ENCODE measurements at places on chromosomes 12 and 14.

- DNase-seq, result no peak
Observed at GRCh38 chr12:117580718-117581062, 219.3 kb upstream of the NOS1 start.

- peak; percentile 23 for DNase-seq
Observed at GRCh38 chr12:91111366-91112325, at the start of gene LUM. Gene LUM, minus strand, starts transcription at chr12:91111494. Its CDS starts 2,515 bp downstream, at chr12:91108979.

DNA sequence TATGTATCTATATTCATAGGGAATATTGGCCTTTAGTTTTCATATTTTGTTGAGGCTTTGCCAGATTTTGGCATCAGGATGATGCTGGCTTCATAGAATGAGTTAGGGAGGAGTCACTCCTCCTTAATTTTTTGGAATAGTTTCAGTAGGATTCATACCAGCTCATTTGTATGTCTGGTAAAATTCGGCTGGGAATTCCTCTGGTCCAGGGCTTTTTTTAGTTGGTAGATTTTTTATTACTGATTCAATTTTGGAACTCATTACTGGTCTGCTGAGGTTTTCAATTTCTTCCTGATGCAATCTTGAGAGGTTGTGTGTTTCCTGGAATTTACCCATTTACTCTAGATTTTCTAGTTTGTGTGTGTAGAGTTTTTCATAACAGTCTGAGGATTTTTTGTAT, 175.2 kb downstream of the EPS8 start:
- DNase-seq, result no peak

GRCh38 chr12:15538881-15539280, 216.6 kb downstream of the PTPRO start:
- no peak for DNase-seq

DNA sequence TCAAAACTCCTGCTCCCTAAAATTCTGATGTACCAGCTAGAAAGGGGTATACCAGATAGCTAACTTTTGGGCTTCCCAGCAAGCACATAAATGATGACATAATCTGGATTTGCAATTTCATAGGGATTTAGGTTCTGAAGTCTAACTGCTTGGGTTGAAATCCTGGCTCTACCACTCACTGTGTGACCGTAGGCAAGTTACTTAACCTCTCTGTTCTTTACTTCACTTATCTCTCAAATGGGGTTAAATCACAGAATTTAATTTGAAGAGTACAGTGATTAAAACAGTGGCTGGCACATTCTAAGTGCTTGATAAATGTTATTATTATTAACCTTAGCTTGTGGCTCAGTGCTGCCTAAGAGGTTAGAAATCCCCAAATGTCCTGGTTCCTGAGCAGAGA, 49.1 kb upstream of the NUAK1 start:
- DNase-seq, result no peak

DNA sequence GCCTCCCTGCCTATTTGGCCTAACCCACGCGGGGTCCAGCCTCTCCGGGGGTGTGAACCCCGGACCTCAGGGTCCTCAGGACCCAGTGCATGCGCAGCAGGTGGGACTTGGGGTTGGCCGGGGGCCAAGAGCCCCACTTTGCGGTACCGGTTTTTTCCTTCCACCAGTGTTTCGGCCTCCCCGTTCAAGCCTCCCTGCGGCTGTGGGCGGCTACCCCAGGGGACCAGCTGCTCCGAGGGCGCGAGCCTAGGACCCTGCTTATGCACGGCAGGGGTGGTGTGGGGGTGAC, 327.3 kb downstream of the ALG10 start:
- no peak for DNase-seq

- peak; percentile 49 for DNase-seq
Observed at GRCh38 chr12:55932551-55932910, 1.6 kb downstream of the DGKA start.

DNA sequence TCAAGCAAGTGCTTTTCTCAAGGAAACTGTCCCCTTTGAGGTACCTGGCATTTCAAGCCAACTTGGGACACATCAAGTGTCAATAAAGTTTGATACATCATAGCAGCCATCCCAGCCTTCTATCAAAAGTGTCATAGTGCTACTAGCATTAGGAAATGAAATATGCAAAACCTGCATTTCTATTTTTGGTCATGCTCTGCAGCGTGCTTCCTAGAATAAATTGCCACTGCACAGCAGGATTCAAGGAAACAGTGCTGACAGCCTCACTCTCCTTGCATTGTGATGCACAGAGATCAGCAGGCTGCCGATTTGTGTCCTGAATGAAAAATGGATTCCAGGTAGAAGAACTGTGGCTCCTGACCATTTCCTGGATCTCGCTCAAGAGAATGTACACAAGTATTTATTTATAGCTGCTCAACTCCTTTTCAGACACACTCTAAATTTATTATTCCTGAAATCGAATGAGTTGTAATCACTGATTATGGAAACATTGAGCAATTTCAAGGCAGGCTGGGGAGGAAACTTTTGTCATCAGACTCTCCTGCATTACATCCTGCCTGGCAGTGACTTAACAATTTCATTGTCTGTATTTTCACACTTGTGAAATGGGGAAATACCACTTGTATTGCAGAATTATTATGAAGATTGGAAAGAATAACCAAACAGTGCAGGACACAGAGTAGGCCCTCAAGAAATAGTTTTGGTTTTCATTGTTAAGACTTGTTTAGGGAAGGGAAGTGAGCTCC, 120.9 kb downstream of the SLC38A6 start:
- DNase-seq, result peak; percentile 29

- DNase-seq, result no peak
Observed at GRCh38 chr12:40375076-40375475, 150.3 kb downstream of the LRRK2 start.

DNA sequence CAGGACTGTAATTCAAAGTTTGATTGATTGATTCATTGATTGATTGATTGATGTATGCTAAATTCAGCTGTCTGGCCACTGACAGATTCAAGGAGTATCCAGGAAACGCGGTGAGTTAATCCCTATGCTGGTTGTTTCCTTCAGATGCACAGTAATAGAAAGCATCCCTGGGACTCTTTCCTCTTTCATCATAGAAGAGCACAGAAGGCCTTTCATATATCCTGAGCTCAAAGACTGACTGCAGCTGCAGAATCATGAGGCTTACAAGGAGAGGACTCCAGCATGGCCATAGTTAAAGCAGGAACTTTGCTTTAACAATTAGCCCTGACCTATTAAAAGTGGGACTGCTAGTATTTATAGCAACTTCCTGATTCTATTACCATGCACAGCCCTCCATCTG, 187.7 kb upstream of the TMTC1 start:
- DNase-seq, result no peak

GRCh38 chr12:31728289-31728916, 418 bp downstream of the AMN1 start:
- no peak for DNase-seq

- no peak for DNase-seq
Observed at GRCh38 chr14:89757313-89757939, 197.1 kb downstream of the EFCAB11 start.

DNA sequence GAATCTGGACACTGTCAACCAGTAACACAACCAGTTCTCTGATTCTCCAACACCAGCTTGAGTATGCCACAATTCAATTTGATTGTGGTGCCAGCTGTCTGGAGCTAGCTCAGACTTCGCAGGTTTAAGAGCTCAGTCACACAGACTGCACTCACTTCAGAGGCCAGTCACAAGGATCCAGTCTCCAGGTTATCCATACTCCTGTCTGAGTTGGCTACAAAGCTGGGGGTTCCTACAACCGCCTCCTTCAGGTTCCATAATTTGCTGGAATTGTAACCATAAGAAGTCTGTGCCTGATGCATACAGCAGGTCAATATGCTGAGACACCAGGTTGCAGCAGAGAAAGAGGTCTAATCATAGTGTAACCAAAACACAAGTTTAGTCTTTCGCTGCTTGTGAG, 70.5 kb upstream of the CPSF6 start:
- no peak for DNase-seq

GRCh38 chr14:103716899-103717411, 1.3 kb downstream of the ZFYVE21 start:
- DNase-seq, result no peak

DNA sequence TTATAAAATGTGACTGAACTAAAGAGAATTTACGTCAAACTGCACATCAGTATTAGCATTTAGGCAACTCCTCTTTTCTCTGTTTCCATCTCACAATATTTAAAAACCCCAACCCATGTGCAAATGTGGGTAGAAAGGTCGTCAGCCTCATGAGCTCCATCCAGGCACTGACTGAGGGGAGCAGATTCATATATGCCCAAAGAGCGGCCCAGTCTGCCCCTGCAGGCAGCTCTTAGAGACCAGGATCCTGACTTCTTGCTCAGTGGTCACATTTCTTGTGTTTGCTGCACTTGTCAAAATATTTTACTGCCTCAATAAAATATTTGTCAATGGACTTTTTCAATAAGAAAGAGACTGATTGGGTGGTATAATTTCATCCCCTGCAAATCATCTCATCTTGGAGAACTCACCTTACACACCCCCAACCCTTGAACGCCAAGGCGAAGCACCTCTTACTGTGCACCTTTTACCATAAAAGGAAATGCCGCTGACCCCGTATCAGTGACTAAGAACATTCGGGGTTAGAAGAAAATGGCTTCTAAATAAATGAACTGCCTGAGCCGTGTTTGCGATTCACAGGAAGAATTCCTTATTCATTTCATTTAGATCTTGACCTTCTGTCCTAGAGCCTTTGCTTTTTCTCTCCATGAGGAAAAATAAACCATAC, 418.8 kb downstream of the BCL11B start:
- DNase-seq, result no peak

DNA sequence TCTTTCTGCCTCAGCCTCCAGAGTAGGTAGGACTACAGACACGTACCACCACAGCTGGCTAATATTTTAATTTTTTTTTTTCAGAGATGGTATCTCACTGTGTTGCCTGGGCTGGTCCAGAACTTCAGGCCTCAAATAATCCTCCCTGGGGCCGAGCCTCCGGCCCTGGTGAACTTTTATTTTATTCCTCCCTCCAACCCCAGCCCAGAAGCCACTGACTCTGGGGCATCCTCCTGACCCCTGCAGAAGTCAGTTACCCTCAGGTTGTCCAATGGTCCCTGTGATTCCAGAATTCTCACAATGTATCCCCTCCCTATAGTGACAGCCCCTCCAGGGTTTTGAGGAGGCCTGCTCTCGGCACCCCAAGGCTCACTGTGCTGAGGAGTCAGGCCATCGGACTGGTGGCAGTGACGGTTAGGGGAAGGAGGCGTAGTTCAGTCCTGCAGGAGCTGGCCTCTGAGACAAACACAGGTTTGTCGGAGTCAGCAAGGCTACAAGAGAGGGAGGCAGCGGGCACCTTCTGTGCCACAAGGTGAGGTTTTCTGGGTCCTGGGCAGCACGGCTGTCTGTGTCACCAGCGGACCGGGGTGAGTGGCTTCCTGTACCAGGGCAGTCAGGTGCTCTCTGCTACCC, 19.4 kb upstream of the FIGNL2 start:
- DNase-seq, result no peak

DNA sequence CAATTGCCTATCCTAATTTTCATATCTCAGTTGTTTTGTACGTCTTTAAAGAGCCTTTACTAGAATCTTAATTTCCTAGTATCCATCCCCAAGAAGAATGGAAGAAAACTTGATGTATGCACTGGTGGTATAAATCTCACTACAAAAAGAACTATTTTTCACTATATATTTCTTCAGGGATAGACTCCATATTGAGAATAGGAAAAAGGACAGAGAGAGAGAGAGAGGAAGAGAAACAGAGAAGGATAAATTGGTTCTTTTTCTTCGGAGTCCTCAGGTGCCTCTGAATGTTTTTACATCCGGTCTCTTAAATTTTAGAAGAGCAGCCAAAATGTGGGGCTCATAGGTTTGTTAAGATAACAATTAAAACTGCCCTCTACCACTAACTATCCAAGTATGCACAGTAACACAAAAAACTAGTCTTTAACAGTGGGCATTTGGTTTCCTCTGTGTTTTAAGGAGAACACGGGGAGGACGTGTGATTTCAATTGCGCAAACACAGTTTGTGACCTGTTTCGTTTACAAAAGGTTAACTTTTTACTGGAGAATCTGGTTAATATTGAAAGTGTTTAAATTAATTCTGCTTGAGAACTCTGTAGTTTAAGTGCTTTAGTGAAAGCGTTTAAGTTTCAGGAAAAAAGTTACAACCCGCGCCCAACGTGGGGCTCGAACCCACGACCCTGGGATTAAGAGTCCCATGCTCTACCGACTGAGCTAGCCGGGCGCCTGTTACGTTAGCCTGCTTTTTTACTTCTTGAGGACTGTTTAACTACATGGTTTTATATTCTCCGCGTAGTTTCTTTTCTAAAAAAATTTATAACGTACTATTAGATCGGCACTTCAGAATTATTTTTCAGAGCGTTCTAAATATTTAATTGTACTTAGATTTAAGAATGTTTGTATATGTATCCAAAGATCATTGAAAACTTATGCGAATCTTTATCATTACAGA, 5.1 kb upstream of the PSMA3 start:
- DNase-seq, result peak; percentile 85

GRCh38 chr12:82650627-82651337, 35.9 kb upstream of the TMTC2 start:
- DNase-seq, result no peak

- no peak for DNase-seq
Observed at GRCh38 chr12:77131977-77132490, 66.7 kb upstream of the E2F7 start.

GRCh38 chr14:103132381-103133209, 9.3 kb downstream of the TNFAIP2 start:
- DNase-seq, result no peak

All from common myeloid progenitor, CD34-positive (primary cell).